ENCODE measurements at places on chromosomes 4 and X.

- DNase-seq: no peak
Measured at GRCh38 chrX:50978920-50979682, 68.6 kb downstream of the BMP15 start.

DNA sequence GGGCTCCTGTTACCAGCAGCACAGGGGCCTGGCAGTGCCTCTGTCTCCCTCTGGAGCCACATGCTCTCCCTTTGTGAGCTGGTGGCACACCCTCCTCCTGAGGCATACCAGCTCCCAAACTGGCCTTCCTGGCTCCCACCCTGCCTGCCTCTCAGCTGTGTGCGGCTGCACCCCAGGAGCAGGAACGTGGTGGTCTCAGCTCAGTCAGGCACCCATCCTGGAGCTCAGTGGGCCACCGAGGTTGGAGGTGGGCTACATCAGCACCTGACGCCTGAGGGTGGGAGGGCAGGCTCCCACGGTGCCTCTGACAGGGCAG, 85.9 kb upstream of the NKX1-1 start:
- no peak for DNase-seq

DNA sequence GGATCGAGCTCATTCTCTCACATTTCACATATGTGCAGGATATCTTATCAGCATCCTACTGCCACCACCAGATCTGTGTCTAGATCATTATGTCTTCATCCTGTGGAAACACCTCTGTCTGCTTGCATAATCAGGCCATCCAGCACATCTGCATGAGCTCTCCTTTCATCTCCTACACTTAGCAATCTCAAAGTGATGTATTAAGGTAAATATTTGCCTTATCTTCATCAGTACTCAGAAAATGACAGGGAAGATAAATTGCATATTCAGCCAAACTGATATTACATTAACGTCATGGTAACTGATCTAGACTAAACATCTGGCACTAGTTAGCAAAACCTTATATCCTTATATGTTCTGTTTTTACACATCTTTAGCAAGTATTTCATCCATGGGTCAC, 207.3 kb upstream of the PABPC4L start:
- no peak for DNase-seq

DNA sequence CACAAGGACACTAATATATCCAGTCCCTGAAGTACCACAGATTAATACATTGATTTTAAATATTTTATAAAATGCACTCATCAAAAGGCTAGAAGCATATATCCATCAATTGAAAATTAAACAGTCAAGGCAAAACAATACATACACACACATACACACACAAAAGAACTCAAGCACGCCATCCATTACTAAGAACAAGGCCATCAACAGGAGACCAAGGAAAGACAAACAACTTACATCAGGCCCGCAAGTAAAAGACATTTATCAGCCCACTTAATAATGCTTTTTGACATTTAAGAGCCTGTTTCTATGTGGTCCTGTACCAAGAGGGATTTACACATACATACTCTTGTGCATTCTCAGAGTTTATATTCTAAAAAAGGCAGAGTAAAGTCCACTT, 50.0 kb upstream of the ZNF827 start:
- no peak for DNase-seq

- DNase-seq: no peak
Measured at GRCh38 chr4:33711826-33712225, 2532.5 kb downstream of the ARAP2 start.

- DNase-seq: no peak
Measured at GRCh38 chr4:762211-763190, 56.9 kb downstream of the PCGF3 start.

DNA sequence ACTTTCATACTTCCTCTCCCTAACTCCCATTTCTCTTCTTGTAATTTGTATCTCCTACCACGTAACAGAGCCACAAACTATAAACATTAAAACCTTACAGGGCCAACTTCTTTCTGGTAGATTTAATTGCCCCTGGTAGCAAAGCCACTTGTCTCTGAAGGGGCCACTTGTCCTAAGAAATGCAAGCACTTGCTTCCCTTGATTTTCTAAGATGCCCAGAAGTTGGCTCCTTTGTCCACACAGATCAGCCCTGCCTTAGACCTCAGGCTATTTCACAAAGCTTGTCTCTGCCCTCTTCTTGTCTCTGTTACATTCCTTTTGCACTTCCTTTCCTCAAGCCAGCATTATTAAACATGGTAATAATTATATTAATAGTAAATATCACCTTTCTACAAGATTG, 80.6 kb upstream of the CXXC4 start:
- no peak for DNase-seq
